ENCODE measurements at places on chromosomes 6 and 20.

DNA sequence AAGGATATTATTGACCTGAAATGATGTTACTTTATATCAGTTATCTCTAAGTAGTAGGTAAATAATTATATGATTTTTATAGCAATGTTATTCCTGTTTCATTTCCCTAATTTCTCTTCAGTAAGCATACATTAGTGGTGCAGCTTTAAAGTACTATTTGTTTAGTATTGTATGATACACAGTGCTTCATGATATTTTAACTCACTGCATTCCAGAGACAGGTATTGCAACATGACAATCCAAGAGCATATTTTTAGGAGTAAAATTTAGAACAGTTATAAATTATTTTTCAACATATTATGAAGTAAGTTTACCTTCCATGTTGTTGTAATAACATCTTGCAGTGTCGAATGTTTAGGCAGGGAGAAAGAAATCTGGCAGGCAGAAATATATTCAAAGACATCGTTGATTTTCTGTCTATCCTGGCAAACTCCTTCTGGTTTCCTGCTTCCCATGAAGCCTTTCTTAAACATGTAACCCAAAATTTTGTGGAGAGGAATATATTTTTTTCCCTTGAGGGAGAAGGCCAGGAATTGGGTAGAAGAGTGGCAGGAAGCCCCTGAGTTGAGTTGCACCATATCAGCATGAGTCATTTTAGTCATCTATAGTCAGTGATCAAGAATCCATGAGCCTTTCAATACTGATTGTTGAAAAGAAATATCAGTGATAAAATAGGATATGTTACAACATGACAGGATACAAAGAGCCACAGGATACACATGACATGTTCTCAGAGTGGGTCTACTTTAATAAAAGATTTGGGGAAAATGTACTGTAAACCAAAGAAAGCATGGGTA, 29.0 kb upstream of the PTCHD4 start:
- DNase-seq = no peak

GRCh38 chr6:66199171-66199570, 492.1 kb upstream of the EYS start:
- DNase-seq = no peak

GRCh38 chr20:48956052-48956451, 34.5 kb downstream of the ARFGEF2 start:
- no peak for DNase-seq

DNA sequence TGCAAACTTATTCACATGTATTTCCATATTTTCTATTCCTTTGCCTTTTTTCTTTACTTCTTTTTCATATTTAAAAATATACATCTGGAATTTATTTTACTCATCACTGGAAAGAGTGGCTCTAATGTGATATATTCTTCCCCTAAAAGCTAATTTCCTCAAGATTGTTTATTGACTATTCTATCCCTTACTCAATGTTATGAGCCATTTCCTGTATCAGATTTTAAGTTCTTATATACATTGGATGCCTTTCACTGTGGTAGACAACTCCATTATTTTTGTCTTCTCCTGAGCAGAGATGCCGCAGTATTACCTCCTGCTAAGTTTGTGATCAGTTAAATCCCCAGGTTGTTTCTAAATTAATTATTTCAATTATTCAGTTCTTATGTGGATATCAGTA, 418.4 kb upstream of the JAG1 start:
- DNase-seq = no peak

GRCh38 chr20:10739566-10739965, 65.8 kb upstream of the JAG1 start:
- no peak for DNase-seq

Measured in vagina (tissue), 2 donors.